GM03348 (cell line): ENCODE measurements at places on chromosomes 1 and 21.

GRCh38 chr1:11600836-11601235 lies 53.4 kb downstream of the FBXO2 start:
- DNase-seq: no peak

DNA sequence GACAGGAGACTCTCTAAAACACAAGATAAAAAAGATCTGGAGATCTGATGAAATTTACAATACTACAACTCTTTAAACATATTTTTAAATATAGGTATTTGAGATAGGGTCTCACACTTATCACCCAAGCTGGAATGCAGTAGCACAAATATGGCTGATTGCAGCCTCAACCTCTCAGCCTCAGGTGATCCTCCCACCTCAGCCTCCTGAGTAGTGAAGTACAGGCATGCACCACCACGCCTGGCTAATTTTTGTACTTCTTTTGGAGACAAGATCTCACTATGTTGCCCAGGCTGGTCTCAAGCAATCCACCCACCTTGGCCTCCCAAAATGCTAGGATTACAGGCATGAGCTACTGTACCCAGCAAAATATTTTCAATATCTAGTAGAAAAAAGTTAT lies 170.0 kb upstream of the NR5A2 start:
- DNase-seq: no peak

GRCh38 chr1:93827633-93828366 lies 51.2 kb downstream of the DNTTIP2 start:
- DNase-seq: no peak

DNA sequence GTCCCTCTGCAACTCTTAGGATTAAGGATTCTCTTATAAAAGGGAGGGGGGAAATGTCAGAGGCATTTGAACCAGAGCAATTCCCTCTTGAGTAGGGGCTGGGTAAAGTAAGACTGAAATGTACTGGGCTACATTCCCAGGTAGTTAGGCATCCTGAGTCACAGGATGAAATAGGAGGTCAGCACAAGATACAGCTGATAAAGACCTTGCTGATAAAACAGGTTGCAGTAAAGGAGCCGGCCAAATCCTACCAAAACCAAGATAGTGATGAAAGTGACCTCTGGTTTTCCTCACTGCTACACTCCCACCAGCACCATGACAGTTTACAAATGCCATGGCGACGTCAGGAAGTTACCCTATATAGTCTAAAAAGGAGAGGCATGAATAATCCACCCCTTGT lies 14.3 kb upstream of the COX20 start:
- DNase-seq: no peak

GRCh38 chr1:220680085-220680687 lies 10.0 kb upstream of the C1orf115 start:
- peak; percentile 72 for DNase-seq

DNA sequence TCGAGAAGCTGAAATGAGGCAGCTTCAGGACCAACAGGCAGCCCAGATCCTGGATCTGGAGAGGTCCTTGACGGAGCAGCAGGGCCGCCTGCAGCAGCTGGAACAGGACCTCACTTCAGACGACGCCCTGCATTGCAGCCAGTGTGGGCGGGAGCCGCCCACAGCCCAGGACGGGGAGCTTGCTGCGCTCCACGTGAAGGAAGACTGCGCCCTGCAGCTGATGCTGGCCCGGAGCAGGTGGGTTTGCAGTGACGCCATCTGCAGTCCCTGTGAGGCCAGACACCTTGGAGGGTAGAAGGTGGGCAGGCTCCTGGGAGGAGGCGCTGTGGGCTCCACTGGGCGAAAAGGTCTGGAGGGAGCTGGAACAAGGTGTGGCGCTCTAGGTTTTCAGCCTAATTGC lies 39.7 kb downstream of the PCNT start:
- no peak for DNase-seq

- peak; percentile 76 for DNase-seq
Observed at GRCh38 chr1:203858055-203858454, 3.3 kb upstream of the SNRPE start.

- DNase-seq: no peak
Observed at GRCh38 chr1:238060061-238060460, 169.3 kb upstream of the ZP4 start.

GRCh38 chr1:109974191-109974590 lies 10.4 kb upstream of the AHCYL1 start:
- no peak for DNase-seq

GRCh38 chr1:951364-951763 lies 7.7 kb downstream of the NOC2L start:
- DNase-seq: no peak

- no peak for DNase-seq
Observed at GRCh38 chr21:39705849-39706248, 39.1 kb upstream of the IGSF5 start.

- DNase-seq: no peak
Observed at GRCh38 chr1:7294636-7295035, 476.5 kb upstream of the VAMP3 start.

DNA sequence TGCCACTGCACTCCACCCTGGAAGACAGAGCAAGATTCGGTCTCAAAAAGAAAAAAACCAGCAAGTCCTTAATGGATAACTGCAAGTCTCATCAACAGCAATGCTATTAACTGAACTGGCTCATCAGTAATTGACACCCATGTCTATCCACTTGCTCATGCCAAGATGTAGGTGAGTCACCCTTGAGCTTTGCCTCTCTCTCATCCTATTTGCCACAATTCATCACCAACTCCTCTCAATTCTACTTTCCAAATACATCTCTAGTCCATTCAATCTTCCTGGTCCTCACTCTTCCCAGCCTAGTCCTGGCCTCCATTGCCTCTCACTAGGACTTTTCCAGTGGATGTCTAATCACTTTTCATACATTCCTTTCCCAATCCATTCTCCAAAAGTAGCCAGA lies 103.7 kb upstream of the PRMT6 start:
- DNase-seq: no peak

GRCh38 chr1:94117259-94117851 lies 3.6 kb downstream of the ABCA4 start:
- no peak for DNase-seq

- peak; percentile 47 for DNase-seq
Observed at GRCh38 chr1:59487335-59488031, 190.6 kb downstream of the FGGY start.

DNA sequence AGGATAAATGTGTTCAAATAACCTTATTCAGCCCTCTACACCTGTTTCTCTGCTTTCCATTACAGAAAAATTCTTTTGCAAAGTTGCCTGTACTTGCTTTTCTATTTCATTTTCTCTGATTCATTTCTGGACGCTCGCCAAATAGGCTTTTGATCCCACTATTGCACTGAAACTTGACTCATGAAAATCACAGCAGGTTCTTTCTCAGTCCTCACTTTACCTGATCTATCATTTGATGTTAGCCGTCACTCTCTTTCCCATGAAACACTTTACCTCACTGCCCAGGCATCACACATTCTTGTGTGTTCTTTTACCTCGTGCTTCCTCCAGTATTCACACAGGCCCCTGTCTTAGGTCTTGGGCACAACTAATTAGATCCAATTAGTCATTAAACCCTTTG lies 26.2 kb downstream of the HSPA13 start:
- DNase-seq: no peak

DNA sequence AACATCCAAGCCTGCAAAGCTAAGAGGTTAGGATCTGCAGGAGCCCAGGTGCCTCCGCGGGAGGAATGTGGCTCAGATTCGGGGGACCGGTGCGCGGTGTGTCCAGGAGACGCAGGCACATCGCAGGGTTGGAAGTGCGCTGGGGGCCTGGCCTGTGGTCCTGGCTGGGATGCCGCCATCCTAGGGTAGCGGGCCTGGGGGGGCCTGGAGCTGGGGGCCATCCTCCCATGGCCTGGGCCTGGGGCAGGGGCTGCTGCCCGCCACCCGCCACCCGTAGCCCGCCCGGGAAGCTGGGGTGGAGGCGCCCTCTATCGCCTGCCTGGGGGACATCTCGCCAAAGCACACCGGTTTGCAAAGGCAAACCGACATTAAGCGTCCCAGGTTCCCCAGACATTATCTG lies 170.6 kb upstream of the ARHGEF16 start:
- DNase-seq: peak; percentile 78

GRCh38 chr21:20902511-20902910 lies 95.7 kb upstream of the NCAM2 start:
- no peak for DNase-seq

DNA sequence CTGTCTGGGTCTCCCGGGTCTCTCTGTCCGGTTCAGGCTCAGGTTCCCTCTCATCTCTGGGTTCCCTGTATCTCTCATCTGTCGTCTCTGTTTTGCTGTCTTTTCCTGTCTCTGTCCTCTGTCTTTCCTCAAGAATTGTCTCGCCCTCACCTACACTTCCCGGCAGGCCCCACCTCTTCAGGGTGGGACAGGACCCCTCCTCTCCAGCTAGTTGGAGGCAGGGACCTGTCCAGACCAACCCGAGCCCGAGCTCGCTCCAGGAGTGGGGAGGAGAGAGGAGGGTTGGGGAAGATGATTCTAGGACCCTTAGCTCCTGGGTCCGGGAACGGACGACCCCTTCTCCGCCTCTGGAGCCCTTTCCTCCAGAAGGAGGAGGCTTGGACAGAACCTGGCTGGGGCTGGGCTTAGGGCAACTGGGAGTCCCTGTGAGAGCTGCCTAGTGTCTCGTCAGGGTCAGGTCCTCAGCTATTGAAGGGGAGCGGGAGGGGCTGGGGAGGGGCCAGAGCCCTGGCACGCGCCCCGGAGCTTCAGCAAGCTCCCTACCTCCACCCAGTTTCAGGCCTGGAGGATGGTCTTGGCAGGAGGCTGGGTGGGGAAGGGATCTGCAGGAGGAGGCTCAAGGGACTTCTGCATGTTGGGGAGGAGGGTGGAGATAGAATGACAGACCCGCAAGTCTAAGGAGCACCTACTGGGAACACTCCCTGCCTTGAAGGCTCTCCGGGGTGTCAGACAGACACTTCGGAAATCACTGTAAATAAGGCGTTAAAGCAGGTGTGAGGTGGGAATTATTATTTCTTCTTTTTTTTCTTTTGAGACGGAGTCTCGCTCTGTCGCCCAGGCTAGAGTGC lies 26.3 kb upstream of the EPB41 start:
- peak; percentile 21 for DNase-seq

DNA sequence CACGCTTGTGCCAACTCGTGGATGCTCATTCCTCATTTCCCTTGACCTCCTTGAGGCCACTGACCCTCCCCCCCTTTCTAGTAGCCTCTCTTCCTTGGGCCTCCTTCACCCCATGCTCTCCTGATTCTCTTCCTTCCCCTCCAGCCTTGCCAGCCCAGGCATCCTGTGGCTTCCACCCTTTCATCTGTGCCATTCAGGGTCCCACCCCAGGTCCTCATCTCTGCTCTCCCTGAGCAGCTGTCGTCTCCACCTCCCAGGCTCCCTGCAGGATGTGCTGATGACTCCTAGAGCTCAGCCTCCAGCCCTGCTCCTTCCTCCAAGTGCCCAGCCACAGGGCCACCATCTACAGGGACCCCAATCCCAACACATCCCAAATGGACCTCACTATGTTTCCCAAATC lies 197.4 kb downstream of the GRIK3 start:
- DNase-seq: no peak

GRCh38 chr1:218351391-218352074 lies 6.4 kb downstream of the TGFB2 start:
- DNase-seq: peak; percentile 45

GRCh38 chr21:43834146-43834905 lies 30.7 kb upstream of the AGPAT3 start:
- no peak for DNase-seq

GRCh38 chr1:158257888-158258287 lies 3.7 kb downstream of the CD1A start:
- DNase-seq: no peak

DNA sequence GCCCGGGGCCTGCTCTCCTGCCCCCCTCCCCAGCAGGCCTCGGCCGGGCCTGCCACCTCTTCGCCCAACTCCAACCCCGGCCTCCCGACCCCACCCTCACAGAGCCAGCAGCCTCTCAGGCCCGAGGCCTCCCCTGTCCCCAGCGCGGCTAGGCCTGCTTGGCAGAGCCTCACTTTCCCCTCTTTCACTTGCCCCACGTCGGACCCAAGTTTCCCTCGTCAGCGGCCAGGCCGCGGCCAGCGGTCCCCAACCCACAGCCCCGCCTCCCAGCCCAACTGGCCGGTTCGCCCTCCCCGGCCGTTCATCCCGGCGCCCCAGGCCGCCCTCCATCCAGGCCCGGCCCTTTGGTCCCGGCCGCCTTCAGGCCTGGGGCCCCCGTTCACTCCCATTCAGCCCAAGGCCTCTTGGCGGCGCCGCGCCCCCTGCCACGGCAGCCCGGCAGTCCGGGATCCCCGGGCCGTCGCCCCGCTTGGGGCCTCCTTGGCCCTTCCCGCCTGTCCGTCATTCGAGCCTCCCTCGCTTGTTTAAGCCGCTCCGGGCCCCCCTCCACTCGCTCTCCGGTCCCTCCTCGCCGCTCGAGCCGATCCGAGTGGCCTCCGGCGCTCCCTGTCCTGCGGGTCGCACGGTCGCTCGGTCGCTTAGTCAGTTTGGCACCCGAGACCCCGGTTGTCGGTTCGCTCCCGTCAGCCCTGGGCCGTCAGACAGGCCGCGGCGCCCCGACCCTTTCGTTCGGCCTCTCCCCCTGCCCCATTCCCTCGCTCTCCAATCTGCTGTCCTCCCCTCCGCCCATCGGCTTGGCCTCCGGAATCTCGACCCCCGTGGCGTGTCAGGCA lies 1.4 kb downstream of the LRRC41 start:
- DNase-seq: peak; percentile 75

- DNase-seq: no peak
Observed at GRCh38 chr1:180969434-180969833, 53.2 kb downstream of the STX6 start.

DNA sequence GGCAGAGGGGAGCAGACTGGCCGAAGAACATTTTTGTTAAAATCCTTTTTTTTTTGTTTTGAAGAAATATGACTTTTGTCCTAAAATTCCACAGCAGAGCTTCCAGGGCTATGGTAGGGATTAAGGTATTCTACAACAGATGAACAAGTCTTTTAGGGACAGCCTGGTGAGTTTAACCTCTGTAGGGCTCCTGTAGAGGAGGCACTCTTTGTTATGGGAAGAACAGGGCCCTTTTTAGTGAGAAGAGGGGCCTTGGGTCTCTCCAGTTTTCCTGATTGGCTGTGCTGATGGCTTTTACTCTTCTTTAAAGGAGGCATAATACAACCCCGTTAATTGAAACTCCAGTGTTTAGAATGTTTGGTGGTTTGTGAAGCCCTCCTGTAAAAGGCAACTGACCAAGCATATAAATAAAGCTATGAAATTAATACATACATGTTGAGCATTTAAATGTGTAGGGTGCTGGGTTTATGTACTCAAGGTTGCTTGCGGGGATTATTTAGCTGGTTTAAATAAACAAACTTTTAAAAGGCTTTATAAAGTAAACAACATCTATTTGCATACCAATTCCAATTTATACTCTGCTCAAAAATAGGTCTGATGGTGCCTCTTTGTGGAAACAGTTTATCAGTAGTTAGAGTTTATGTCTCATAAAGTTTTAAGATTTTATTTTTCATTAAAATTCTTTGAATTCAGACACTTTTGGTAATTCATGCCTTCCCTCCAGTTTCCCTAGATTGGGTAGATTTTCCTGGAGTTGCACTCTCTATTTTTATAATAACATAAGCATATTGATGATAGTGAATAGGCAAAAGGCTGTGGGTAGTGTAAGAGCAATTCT lies 46.5 kb downstream of the PBX1 start:
- DNase-seq: no peak

- no peak for DNase-seq
Observed at GRCh38 chr1:150056407-150056806, 11.2 kb upstream of the VPS45 start.

- DNase-seq: no peak
Observed at GRCh38 chr1:175133673-175134435, 58.7 kb downstream of the KIAA0040 start.
